ENCODE measurements at places on chromosomes 13 and 19. TPM values are rescaled to one million over a fixed set of nuclear protein-coding genes. Genes with fewer than 3 reads are reported as not detected.

DNA sequence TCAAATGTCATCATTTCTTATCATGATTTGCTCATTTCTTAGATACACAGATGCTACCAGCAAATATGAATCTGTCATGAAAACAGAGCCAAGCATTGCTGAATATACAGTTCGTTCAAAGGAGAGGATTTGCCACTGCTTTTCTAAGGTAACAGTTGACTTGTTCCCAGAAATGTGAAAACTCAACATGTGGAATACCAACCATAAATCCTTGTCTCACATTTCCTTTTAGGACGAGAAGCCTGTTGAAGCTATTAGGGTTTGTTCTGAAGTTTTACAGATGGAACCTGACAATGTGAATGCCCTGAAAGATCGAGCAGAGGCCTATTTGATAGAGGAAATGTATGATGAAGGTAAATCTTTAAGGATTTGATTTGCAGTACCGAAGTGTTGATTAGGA is 86.7 kb downstream of the DNAJC3 start:
- no peak for DNase-seq

DNA sequence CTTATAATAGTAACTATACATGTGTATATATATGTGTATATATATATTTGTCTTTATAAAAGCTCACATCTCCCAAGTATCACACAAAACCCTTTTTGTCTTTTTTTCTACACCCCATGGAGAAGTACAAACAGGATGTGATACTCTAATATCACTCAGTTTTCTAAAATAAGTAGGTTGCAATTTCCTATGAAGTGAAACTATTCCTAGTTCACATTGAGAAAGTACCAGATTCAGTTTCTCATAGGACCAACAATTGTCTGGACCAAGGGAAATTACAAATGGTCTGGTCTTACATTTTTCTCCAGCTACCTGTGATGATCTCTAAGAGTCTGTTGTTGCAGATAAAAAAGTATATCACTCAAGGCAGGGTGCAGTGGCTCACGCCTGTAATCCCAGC is 17.9 kb upstream of the LILRB1 start:
- DNase-seq = no peak

DNA sequence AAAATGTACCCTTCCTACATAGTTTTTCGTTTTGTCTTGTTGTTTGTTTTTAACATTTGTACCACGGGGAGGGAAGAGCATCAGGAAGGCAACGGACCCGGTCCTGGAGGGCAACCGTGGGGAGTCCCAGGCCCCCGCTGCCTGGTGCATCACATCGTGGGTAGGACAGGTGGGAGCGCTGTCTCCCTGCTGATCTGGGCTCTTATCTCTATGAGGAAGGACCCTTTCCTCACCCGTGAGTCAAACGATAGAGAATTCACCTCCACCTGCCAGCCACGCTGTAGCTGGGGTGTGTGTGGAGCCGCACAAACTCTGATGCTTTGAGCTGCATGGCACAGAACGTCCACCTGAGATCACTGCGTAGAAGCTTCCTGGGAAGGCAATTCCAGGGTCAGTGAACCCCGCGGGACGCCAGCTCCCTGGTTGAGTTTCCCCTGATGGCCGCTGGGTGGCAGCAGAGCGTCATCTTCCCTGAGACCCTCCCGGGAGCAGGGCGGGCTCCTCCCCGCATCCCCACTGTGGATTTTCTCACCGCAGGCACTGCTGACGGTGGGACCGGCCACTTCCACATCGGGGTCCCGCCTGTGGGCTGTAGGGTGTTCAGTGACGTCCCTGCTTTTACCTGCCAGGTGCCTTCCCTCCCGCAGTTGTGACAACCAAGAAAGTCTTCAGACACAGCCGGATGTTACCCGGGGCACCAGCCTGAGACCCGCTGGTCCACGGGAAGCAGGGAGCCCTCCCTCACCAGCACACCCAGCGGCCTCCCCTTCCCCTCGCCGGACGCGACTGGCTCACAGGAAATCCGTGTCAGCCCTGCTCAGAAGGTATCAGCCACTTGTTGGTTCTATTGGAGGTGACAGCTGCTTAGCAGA is 54.7 kb downstream of the ZNF787 start:
- DNase-seq = peak; percentile 34

- no peak for DNase-seq
Measured at GRCh38 chr13:31010296-31010695, 77.8 kb downstream of the TEX26 start.

- no peak for DNase-seq
Measured at GRCh38 chr19:22118132-22118531, 65.8 kb downstream of the ZNF257 start.

GRCh38 chr19:10288662-10289166 is 1.0 kb upstream of the ICAM5 start:
- DNase-seq = no peak

DNA sequence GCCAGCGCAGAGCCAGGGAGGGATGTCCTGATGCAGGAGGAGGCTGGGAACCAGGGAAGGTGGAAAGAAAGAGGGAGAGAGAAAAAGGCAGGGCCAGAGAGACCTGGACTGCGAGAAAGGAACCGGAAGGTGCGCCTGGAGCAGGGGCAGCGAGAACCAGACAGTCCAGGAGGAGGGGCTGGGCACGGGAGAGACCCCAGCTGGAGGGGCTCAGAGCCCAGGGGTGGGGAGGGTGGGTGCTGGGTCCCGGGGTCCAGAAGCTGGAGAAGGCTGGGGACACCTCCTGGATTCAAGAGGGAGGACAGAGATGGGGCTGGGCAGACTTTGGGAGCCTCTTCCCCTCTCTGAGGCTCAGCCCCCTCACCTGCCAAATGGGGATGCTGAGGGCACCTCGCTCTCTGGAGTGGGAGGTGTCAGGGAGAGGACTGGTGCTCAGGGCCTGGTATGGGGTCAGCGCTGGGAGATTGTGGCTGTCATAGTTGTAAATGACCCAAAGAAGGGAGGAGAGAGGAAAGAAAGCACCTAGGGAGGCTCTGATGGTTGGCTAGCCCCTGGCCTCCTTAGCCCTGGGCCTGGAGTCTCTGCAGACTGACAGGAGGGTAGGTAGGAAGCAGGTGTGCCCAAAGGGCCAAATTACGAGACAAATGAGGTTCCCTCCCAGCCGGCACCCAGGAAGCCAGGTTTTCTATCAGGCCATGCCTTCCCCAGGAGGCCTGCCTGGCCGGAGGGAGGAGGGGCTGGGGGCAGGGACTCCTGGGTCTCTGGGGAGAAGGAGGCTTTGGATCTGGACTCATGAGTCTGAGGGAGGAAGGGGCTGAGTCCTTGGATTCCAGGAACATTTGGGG is 1.3 kb upstream of the SPACA6 start:
- no peak for DNase-seq

DNA sequence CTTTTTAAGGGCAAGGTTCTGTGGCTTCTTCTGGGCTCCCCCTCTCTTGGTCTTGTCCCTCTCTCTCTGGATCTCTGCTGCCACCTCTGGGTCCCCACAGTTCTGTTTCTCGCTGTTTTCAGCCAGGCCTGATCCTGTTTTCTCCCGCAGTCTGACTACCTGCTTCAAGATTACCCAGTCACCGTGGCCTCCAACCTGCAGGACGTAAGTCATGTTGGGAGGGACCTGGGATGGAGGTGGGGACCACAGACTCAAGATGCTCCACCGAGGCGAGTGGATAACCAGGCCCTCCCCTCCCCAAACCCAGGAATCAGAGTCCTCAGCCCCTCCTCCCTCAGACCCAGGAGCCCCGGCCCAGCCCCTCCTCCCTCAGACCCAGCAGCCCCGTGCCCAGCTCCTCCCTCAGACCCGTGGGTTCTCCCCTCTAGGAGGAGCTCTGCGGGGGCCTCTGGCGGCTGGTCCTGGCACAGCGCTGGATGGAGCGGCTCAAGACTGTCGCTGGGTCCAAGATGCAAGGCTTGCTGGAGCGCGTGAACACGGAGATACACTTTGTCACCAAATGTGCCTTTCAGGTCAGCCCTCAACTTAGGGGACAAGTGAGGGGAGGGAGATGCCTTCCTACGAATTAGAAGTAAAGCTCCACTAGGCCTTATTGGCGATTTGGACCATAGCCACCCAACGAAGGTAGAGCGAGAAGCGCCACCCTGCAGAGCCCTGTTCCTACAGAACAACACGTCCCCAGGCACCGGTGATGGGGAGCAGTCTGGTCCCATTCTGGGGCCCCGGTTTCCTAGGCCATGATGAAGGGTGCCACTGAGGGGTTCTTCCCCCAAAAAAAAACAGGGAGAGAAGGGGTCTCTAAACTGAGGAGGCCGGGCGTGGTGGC is 2.2 kb downstream of the FLT3LG start:
- peak; percentile 71 for DNase-seq

DNA sequence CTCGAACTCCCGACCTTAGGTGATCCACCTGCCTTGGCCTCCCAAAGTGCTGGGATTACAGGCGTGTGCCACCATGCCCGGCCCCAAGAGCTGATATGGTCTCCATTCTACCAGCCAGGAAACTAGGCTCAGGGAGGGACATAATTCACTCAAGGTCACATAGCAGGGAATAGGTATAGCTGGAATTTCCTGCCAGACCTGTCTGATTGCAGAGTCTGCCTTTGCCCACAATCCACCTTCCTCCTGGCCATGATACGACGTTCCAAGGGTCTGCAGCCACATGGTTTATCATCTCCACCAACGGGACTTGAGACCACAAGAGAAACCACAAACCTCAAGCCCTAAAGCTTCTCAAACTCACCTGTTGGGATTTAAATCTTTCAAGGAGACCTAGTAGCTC is 32.0 kb downstream of the ZNRF4 start:
- no peak for DNase-seq

DNA sequence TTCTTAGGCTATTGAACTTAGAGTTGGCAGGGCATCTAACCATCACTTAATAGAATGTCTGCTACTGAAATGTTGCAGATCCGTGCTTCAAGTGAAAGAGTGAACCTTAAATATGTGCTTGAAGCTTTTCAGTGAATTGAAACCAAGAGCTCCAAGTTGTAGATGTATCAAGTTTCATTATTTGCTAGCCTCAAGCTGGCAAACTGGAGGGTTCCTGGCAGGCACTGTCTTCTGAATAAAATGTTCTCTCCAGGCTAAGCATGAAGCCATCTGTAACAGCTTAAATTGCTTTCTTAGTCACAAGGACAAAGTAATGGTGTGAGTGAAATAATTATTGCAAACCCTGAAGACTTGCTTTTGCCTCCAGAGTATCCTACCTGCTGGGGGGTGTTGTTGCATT is 415.0 kb upstream of the SPRY2 start:
- no peak for DNase-seq

DNA sequence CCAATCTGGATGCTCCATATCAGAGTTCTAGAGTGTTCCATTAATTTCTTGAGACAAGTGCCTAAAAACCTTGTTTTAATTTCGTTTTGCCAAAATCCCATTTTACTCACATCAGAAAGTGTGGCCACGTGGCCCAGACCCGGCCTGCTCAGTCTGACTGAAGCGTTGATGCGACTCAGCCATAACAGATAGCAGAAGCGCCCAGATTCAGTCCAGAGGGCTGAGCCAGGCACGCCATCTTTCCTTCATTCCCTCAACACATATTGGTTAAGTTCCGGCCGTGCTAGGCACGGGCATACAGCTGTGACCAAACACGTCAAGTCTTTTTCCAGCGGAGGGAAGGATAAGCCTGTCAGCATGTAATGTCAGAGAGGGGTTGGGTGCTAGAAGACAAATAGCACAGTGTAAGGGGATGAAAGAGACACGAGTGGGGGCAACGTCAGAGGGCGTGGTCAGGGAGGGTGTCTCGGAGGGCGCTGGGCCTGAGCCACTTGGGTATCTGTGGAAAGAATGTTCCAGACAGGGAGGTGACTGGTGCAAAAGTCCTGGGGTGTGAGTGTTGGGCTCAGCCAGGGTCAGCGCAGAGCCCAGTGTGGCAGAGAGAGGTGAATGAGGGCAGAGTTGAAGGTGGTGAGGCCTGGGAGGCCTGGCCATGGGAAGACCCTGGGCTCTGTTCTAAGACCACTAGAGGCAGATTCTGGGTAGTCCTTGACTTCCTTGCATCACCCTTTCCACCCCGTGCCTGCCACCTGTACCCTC is 3.1 kb downstream of the F10 start:
- DNase-seq = no peak

- no peak for DNase-seq
Measured at GRCh38 chr19:47408156-47408938, 11.0 kb downstream of the MEIS3 start.

GRCh38 chr13:85379991-85380390 is 419.2 kb downstream of the SLITRK6 start:
- no peak for DNase-seq

GRCh38 chr19:7863971-7864689 is 10.1 kb downstream of the PRR36 start:
- DNase-seq = no peak

DNA sequence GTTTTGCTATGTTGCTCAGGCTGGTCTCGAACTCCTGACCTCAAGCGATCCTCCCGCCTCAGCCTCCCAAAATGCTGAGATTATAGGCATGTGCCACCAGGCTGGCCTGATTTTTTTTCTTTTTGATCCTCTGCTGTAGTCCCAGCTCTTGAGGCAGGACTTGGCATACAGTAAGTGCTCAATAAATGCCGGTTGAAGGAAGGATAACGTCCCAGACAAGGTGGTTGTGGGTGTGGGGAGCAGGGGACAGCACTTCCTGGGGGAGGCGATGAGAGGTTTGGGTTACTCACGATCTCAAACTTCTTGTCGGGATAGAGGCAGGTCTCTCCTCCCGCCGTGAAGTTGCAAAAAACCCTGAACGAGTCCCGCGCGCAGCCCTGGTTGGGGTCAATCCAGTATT is 29.7 kb upstream of the OLFM2 start:
- no peak for DNase-seq

Gene CASP14
- not detected for total RNA-seq

Gene TMEM205
- total RNA-seq = 15.6 TPM

Gene NAPA
- 81.4 TPM for total RNA-seq

Gene CEBPA
- 2.0 TPM for total RNA-seq

Gene FXYD5
- total RNA-seq = 616 TPM

Gene NCAN
- total RNA-seq = not detected

Gene ZNF418
- total RNA-seq = 2.3 TPM

Gene TMEM86B
- 18.2 TPM for total RNA-seq

Gene TNFSF9
- 1.3 TPM for total RNA-seq
